ENCODE measurements at places on chromosomes 6 and 20.

DNA sequence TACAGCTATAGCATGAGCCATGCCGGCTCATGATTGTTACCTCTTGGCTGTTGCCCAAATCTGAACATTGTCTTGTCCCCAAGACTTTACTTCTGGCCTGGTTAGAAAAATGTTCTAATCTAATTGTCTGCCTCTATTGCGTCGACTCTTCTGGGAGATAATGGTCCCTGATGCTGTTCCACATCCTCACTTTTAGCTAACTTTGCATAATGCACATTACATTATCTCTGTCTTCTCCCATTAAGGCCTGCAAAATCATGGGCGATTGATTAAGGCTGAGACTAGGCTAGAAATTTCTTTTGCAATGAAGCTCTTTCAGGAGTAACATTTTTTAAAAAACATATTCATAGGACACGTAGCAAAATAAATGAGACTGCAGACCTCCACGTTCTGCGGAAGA, 961.0 kb downstream of the KIF16B start:
- no peak for DNase-seq

GRCh38 chr20:31484001-31484400, 8.9 kb downstream of the REM1 start:
- DNase-seq = no peak

- no peak for DNase-seq
Measured at GRCh38 chr20:63314566-63315239, 21.7 kb downstream of the COL20A1 start.

- no peak for DNase-seq
Measured at GRCh38 chr20:38878866-38879265, 47.4 kb upstream of the FAM83D start.

DNA sequence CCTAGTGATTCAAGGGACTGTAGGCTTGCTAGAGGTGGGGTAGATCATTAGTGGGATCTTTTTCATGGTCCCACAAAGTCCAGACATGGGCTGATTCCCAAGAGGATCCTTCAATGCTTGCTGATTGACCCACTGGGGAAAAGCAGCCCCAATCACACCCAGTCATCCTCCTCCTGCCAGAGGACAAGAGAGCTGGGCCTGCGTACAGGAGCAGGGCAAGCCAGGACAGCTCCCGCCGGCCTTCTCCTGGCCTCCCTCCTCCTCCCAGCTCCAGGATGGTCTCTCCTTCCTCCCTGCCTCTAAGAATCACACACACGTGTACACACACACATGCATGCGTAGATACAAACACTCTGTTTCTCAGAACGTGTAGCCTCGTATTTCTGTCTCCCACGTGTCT, 27.0 kb downstream of the KCNK15 start:
- DNase-seq = no peak

GRCh38 chr6:143941852-143942627, 66.0 kb downstream of the PLAGL1 start:
- no peak for DNase-seq

DNA sequence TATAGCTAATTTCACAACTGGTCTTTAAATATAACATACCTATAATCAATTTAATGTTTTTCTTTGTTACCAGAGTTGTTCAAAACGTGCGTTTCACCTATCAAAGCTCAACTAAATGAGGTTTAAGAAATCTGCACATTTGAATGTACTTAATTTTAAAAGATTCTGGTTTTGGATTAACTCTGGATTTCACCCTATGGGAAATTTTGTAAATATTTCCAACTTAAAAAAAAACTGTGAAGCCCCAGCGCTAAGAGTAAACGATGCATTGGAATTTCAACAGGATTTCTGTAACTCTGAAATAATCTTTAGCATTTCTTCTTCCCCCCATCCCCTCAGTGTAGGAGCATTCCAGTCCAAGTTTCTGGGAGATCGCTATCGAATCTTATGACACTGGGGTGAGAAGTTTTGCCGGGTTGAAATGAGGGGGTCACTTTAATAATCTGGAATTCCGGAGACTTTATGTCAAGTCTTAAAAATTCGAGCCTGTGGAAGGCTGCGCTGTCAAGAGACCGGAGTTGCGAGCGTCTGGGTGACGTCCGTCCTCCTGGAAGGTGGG, 643 bp upstream of the MAP3K4 start:
- DNase-seq = no peak

GRCh38 chr6:79377888-79378348, 143.4 kb upstream of the HMGN3 start:
- no peak for DNase-seq

GRCh38 chr20:20806121-20807095, 94.0 kb upstream of the RALGAPA2 start:
- no peak for DNase-seq

DNA sequence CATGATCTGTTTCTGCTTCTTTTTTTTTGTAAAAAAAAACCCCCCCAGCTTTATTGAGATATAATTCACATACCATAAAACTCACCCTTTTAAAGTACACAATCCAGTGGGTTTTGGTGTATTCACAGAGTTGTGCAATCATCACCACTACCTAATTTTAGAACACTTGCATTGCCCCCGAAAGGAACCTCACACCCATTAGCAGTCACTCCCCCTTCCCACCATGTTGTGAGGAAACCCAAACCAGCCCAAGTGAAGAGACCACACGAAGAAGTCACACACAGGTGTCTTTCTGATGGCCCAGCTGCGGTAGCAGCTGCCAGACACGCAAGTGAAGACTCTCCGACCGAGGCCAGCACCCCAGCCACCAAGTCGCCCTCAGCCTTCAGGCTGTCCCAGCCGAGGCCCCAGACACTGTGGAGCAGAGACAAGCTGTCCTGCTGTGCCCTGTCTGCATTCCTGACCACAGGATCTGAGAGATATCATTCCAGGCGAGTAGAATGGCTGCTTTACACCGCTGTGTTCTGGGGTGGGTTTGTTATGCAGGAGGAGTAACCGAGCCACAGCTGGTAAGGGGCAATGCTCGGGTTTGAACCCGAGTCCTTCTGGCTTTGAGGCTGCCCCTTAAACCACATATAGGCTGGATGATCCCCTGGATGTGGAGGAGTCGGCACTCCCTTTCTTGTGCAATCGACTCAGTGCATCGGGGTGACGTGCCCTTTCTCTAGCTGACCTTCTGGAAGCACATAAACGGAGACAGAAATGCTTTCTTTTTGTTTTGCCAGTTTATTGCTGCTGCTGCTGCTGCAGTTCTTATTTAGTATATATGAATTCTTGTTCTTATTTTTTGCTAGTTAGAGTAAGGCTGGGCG, 59.1 kb upstream of the PTPN1 start:
- DNase-seq = no peak

DNA sequence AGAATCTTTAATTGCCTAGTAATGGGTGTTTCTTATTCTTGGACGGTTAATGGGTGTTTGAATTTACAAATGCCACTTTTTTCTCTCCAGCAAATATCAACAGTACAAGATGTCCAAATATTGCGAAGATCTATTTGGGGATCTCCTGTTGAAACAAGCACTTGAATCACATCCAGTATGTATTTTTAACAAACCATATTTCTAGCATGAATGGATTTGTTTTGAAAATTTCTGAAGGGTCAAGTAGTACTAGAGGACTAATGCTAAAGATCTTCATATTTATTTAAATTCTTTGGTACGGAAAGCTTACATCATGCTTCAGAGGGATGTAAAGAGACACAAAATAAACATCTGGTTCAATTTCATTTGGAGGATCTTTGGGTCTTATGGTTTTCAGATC, 123.9 kb upstream of the LAMP5 start:
- DNase-seq = no peak

Data from anterior cingulate cortex (tissue), 58 donors.